ENCODE measurements at places on chromosomes 6 and 20.

GRCh38 chr20:19317237-19318069 lies 105.0 kb downstream of the SLC24A3 start:
- no peak for DNase-seq

DNA sequence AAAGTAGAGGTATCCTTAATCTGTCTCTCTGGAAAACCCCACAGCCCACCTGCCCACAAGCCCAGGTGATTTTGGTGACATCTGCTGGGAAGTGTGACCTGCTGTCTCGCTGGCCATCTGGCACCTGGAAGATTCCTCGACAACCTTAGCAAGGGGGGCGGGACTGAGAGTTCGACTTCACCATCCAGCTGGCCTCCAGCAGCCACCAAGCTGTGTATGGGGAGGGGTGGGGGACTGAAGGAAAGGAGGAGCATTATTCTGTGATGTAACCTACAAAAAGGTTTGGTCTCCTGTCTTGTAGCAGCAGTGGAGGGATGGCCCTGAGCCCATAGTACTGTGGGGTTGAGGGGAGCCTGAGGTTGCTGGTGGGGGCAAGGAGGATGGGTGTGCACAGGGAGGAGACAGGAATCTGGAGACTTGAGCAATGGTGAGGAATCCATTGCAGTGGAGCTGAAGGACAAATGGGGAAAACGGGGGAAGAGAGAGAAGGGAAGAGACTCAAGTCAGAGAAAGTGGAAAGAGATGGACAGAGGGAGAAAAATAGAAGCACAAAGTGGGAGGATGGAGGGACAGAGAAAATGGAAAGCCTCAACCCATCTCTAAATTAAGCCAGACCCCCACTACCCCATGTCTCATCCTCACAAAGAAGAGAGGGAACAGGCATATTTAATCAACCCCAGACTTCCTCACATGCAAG lies 4.0 kb downstream of the LY6G6F start:
- no peak for DNase-seq

DNA sequence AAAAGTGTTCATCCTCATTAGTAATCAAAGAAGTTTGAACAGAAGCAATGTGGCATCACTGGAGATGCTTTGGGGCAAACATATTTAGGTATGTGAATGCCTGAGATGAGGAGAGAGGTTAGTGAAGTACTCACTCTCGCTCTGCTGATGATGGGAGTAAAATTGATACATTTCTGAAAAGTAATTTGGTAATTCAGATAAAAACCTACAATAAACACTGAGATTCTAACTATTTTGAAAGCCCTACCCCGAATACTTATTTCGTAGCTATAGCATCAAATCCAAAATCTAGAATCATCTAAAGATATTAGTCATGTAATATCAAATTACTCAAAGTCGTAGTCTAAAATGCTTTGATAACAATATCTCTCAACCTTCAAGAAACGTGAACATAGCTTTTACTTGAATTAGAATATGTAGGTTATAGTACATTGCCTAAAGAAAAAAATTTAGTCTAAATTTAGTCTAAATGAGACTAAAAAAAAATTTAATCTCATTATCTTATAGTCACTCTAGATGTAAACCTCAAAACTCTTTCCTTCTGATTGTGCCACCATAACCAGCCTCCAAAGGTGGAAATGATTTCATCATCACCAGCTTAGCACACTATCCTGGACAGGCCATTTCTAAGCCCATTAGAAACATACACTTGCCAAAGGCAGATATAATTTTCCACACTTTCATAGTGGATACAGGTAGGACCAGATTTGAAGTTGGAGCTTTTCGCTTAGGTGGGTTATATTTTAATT lies 232.5 kb upstream of the TAB2 start:
- DNase-seq = no peak

DNA sequence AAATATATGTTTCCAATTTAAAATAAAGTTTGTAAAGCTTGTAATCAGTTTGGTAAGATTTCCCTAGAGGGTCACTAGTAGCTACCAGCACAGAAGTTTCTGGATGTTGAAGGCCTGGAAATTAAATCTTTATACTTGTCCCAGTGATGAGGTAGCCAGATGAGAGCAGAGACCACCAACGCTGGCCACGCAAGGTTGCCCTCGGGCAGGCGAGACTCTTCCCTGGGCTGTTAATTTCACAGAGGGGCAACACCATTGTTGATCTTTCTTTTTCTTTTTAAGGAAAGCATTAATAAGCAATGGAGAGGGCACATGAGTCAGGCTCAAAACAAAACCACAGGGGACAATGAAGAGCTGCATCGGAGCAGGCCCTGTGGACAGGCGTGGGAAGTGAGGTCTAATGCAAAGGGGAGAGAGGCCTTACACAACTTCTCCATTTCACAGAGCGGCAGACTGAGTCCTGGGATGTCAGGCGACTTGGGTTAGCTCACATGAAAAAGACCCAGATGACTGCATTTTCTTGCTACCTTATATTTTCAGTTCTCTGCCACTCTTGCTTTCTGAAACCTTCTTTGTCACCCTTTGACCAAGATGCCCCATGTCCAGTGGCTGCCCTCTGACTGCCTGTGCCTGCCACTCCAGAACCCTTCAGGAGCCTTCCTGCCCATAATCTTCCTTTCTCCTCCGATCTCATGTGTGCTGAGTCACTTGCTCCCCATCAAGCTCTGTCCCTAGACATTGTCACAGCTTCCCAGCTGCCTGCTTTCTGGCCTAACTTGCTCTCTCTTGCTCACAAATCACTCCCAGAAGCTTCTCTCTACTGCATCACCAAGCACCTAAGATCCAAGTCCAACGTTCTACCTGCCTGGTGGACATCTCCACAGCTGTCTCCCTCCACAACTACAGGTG lies 107.7 kb upstream of the CDYL start:
- no peak for DNase-seq

DNA sequence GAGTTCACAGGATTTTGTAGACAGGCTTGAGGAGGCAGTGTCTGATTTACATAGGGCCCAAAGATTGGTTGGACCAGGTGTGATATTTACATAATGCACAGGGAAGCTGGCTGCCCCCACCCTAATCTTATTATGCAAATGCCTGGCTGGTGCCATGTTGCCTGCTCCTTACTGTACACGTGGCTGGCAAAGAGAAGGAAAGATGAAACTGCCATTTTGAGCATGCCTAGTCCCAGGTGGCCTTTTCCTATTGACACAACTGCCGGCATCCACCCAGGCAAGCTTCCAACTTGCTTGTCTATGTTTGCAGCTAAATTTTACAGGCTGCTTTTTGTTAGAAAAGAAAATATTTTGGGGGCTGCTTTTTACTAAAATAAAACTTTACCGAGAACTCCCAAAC lies 174.6 kb downstream of the LMBRD1 start:
- DNase-seq = no peak

DNA sequence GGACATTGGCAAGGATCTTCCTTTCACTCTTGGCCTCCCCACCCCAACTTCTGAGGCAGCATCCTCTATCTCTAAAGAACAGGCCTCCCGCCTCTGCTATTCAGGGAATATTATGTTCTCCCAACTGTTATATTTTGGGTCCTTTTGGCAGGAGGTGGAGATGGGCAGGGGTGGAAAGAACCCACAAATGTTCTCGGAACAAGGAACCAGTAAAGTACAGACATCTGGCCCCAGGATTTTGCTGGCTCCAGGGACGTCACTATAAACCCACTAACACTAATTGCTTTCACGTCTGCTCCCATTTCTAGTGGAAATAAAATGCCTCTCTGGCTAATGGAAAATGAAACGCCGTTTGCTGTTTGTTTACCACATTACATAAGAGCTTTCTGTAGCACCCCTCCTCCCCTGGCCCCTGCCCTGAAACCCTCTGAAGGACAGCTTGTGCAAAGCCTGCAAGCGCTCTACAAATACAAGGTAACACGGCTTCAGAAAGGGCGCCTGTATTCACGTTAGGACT lies 77.7 kb upstream of the TBC1D7 start:
- no peak for DNase-seq
